ENCODE measurements at places on chromosomes 2 and 18.
A peak's percentile ranks its signal among the peaks of the same experiment; 100 is the strongest.

GRCh38 chr2:143946436-143947391, 573.2 kb downstream of the ZEB2 start:
- no peak for DNase-seq

DNA sequence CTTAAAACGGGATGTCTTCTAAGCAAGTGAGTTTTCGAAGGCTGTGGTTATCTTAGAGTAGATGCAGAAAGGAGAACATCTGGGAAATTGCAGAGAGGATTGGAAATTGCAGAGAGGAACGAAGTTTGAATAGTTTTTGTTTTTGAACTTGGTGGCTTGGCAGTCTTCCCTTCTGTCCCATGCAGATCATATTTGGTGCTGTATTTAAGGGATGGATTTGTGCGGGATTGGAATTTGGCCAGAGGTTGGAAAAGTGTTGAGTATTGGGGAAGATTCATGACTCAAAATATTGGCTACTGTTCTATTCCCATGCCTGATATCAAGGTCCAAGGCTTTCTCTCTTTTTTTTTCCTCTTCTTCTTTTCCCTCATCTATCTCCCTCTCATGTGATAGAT, 18.2 kb downstream of the PTPRM start:
- no peak for DNase-seq

DNA sequence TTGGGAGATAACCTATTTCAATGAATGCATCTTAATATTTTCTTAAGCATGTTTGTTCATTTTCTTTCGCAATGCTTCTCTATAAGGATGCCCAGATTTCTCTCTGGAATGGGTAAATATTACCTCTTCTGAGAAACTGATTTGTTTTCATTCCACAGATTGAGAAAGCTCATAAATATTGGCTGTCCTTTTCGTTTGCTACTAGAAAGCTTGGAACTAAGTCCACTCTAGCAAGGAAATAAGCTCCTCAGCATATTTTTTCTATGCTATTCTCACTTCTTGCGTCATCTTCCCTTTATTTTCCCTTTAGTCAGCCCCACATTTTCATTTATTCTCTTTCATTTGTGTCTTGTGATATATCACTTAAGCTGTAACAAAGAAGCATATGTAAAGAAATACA, 76.3 kb downstream of the ANTXR1 start:
- DNase-seq, result no peak

DNA sequence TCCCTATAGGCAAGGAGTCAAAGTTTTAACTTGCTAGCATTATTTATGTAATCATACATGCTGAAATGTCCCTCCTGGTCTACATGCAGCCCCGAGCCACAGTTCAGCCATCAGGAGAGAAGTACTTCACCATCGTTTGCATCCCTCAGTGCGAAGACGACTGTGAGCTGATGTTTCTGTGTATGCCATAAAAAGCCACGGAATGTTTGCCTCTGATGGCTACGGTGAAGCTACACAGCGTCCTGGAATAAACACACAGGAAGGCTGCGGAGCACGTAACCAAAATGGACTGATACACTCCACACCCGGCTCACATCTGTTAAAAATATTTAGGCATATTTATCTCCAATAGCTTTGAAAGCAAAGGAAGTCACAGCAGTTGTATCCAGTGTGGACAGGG, 4.3 kb upstream of the SALL3 start:
- DNase-seq, result no peak

- no peak for DNase-seq
Observed at GRCh38 chr2:27162151-27163121, 13.6 kb downstream of the TCF23 start.

DNA sequence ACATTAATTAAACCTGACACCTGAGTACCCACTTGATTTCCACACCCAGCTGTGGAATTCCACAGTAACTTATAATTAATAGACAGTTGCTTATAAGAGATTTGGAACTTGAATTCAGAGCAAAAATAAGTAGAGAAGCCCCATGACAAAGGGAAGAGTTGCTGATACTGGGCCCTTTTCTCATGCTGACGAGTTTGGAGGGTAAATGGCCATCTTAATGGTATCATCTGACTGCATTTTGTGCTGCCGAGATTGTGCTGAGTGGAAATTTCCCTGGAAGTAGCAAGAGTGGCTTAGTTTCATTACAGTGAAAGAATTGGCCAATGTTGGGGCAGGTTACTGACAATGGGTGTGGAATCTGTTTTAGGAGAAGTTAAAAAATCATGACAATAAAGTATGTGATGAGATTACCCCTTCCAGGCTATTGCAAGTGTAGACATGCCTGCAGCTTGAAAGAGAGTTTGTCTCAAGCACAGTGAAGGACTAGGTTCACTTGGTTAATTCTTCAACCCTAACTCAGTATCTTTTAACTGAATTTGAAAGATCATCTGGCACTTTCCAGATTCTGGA, 49.9 kb downstream of the VSNL1 start:
- DNase-seq, result no peak

GRCh38 chr18:61731693-61732376, 161.0 kb downstream of the RNF152 start:
- no peak for DNase-seq

DNA sequence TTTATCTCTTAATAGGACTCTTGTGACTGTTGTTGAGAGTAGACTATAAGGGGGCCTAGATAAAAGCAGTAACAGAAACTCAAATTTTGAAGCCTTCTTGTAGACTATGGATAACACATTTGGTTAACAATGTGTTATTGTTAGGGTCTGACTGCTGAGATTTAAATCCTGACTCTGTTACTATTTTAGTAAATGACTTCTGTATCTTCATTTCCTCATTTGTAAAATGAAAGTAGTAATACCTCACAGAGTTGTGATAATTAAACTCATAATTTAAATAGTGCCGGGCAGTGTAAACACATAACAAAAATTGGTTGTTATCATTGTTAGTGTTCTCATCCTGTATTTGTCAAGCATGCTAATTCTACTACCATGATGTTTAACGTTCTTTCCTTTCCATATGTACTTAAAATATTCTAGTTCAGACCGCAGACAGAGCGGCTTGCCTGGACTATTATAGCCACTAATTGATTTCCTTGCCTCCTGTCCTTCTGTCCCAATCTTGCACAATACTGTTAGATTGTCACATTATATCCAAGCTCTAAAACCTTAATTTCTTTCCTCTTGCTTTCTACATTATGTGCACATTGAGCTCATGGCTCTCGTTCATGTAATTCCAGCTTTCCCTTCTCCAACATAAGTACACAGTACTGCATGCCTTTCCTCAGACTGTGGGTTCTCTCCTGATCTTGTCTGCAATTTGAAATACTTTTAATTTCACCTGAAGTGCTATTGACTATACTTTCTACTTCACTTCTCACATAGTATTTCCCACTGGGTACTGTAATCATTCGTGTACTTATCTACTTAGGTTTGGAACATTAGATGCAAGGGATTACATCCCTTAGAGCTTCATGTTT, 48.4 kb downstream of the RBBP8 start:
- no peak for DNase-seq

DNA sequence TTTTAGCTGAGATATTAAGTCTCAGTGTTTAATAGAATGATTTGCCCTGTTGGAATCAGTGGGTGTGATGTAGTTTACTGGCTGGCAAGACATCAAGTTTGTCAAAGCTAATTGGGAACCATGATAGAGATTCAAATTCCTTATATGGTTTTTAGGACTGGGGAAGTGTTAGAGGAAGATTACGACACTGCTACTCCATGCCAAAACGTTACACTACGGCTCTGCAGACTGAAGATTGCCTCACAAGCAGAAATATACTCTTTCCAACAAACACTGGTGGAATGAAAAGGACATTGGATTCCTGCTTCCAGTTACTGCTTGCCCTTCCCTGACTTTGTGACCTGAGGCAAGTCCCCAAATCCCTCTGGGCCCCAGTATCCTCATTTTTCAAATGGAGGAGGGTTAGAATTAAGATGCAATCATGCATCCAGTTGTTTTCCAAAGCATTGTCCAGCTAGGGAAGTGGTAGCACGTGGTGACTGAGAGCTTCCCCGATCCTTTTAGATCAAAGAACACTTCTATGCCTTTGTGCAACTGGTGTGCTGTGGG, 147.6 kb downstream of the CDC42EP3 start:
- DNase-seq, result no peak

DNA sequence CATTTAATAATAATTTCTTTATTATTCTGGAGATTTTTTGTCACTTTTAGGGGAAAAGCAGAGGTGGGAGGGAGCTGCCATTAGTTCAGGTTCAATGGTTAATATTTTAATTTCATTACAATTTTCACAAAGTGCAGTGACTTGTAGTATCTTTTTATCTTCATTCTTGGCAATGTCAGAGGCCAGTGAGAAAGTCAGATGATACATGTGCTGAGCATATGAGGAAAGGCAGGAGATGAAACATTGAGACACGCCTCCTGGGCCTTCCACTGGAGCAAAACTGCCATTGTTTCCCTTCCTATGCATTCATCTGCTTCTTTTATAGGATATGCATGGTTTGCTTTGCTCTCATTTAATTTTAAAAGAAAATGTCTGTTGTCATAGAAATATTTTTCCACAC, 173.7 kb downstream of the MYT1L start:
- DNase-seq, result no peak

- no peak for DNase-seq
Observed at GRCh38 chr2:66569321-66569851, 134.5 kb downstream of the MEIS1 start.

DNA sequence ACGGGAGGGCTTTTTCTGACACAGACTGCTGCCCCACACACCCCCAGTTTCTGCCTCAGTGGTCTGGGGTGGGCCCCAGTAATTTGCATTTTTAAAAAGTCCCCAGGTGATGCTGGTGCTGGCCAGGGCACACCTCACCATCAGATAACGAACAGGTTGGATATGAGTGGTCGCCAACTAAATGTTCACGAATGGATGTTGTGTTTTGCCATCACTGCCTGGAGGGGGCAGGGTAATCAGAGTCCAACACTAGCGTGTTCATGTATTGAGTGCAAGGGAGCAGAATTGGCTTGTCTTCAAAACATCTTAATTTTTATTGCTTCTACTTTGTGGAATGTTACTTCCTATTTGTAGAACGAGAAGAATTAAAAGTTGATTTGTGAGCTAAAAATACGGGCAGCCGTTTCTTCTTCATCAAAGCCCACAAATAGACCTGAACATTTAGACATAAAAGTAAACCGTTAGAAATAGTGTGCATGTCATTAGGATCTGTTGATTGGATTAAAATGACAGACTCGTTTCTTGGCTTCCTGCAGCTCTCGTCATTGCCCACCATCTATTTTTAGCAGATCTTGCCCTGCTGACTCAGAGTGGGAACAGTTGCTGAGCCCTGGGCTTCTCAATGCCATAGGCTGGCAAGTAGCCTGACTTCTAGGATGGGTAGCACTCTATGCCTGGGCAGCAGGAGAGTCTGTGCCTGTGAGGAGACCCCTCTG, 45.2 kb downstream of the NCK2 start:
- DNase-seq, result peak; percentile 71

DNA sequence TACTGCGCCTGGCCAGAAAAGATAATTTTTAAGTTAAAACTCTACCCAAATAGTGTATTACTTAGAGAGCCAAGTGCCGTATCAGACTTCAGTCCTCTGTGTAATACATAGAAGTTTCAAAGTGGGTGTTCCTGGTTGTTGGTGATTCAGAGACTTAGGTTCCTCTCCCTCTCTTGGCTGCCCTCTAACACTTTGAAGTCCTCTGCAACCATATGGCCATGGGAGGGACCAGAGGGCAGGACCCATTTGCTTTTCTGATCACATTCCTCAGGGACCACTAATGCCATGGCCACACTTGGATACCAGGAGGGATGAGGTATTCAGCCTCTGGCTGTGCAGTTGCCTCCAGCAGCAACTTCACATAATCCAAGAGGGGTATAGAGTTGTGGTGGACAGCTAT, 131.5 kb downstream of the CAPN13 start:
- DNase-seq, result no peak

DNA sequence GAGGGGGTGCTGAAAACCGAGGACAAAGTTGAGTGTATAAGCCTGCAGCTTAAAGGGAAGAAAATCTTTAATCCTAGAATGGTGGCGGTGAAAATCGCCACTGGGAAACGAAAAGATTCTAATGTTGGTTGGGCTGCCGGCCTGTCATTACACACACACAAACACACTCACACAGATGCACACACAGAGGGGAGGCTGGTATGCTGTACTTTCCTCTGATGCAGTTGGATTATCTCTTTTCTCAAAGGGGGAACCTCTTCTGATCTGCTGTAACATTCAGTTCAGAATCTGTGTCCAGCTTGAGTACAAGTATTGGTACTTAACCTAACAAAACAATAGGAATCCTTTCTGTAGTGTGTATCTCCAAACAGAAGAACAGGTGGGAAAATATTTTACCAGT, 39.0 kb downstream of the ANXA4 start:
- DNase-seq, result no peak

DNA sequence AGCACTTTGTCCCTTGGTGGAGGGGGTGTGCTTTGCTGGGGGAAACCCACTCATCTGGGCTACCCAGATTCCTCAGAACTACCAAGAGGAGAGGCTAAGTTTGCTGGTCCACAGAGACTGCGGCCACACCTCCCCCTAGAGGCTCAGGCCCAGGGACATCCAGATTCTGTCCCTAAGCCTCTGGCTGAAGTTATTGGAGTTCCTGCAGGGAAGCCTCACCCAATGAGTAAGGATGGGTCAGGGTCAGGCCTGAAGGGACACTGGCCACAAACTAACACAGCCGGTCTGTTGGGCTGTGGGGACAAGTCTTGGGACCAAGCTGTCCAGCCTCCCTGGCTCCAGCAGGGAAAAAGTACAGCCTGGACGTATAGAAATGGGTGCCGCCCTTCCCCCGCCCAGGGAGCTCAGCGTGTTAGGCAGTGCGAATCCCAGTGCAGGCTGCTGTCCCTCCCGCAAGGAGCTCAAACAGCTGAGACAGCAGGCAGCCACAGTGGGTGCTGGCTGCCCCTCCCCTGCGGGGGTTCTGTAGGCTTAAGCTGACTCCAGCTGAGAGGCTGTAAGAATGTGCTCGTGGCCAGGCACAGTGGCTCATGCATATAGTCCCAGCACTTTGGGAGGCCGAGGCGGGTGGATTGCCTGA, 86.9 kb upstream of the ARL5A start:
- DNase-seq, result no peak

- DNase-seq, result no peak
Observed at GRCh38 chr18:46877329-46877987, 39.8 kb downstream of the PIAS2 start.

GRCh38 chr18:8751692-8752091, 46.3 kb downstream of the MTCL1 start:
- DNase-seq, result no peak

DNA sequence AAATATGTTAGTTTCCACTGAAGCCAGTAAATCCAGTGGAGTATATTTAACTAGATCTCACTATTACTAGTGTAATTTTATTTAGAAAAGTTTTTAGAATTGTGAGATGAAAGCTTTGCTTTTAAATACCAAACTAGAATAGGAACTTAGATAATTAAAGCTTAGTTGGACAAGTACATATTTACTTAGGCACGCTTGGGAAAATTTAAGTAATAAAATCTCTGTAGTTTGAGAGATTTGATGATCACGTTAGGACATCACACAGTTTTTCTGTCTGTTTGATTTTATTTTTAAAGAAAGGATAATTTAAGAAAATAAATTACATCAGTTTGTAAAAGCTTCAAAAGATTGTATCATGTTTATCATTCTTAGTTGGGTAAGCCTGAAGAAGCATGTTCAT, 140.8 kb upstream of the IL1R2 start:
- no peak for DNase-seq
